Hematopoietic multipotent progenitor cell treated with erythropoietin and hydrocortisone succinate and interleukin-3 and kit ligand, for 17 days (in vitro differentiated cells): ENCODE measurements at places on chromosomes 1 and 21.
A peak's percentile ranks its signal among the peaks of the same experiment; 100 is the strongest.

- DNase-seq = no peak
Observed at GRCh38 chr21:29080454-29080941, 7.0 kb upstream of the CCT8 start.

DNA sequence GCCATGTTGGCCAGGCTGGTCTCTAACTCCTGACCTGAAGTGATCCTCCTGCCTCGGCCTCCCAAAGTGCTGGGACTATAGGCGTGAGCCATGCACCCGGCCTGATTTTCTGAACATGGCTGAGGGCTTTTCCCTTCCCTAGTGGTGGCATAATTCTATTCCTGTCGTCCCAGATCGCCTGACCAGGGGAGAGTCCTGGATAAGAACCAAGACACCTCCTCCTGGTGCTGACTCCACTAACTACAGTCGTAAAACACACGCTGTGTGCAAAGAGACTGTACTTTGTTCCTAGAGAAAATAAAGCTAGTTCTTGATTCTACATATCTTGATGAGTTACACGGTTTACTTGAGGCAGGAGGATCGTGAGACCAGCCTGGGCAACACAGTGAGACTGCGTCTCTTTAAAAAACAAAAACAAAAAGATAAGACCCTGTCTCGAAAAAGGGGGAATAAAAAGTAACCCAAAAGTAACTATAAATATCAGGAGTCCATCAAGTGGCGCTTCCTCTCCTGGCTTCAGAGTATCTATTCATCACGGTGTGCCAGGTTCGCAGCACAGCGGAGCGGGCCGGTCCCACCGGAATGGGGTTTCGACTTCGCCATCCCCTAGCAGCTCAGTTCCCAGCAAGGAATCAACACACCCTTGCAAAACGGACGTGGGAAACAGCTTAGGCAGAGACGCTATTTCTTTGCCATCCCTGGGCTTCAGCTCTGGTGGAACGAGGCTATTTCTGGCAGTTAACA is 973 bp downstream of the SDF4 start:
- DNase-seq = peak; percentile 15

DNA sequence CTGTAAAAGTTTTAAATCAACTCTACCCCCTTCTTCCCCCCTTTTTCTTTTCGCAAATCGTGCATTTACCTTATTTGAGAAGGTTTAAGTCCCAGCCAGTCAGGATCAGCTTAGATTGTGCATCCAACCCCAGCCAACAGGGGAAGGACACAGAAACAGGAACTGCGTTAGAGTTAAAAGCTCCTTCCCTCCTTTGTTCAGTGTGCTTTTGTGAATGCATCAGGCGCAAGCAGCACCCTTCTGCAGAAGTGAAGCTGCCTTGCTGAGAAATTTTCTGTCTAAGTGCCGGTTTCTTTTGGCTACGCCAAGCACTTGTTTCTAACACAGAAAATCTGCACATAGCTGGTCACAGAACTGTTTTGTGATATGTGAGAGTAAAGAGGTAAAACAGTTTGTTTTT is 56.2 kb upstream of the PRRC2C start:
- DNase-seq = no peak

- DNase-seq = no peak
Observed at GRCh38 chr1:22888320-22889075, 84.2 kb downstream of the LACTBL1 start.

DNA sequence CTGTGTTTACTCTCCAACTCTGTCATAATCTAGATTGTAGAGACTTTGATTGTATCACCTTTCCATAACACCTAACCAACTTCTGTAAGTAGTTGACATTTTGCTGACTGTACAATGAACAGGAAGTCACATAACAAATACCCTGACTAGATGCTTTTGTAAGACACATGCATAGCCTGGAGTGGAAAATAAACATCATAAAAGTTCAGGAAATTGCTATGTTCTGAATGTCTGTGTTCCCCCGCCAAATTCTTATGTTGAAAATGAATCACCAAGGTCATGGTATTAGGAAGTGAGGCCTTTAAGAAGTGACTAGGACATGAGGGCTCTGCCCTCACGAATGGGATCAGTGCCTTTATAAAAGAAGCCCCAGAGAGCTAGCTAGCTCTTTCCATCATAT is 40.4 kb upstream of the ZSWIM5 start:
- no peak for DNase-seq

- DNase-seq = no peak
Observed at GRCh38 chr1:232447125-232447524, 182.8 kb downstream of the SIPA1L2 start.

GRCh38 chr1:88036345-88037014 is 647.6 kb upstream of the PKN2 start:
- no peak for DNase-seq

DNA sequence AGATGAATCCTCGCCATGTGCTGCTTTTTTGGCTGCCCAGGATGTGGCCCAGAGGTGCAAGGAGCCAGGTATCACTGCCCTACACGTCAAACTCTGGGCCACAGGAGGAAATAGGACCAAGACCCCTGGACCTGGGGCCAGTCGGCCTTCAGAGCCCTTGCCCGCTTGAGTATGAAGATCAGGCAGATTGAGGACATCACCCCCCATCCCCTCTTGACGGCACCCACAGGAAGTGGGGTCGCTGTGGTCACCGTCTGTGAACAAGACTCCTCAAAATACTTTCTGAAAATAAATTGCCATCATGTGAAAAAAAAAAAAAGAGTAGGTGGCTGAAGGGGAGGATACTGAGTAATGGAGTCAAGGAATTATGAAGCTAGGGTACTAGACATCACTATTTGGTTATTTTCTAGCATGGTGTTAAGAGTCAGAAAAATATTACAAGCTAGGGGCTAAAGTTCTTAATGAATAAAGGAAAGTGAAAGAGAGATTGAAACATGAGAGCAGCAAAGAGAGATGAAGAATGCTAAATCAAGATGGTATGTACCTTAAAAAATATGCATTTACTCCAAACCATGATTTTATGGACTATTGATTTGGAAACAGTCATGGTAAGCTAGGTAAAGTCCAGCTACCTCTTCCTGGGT is 84.9 kb downstream of the CLEC20A start:
- DNase-seq = no peak

GRCh38 chr21:15496911-15497310 is 232.9 kb upstream of the USP25 start:
- DNase-seq = no peak

DNA sequence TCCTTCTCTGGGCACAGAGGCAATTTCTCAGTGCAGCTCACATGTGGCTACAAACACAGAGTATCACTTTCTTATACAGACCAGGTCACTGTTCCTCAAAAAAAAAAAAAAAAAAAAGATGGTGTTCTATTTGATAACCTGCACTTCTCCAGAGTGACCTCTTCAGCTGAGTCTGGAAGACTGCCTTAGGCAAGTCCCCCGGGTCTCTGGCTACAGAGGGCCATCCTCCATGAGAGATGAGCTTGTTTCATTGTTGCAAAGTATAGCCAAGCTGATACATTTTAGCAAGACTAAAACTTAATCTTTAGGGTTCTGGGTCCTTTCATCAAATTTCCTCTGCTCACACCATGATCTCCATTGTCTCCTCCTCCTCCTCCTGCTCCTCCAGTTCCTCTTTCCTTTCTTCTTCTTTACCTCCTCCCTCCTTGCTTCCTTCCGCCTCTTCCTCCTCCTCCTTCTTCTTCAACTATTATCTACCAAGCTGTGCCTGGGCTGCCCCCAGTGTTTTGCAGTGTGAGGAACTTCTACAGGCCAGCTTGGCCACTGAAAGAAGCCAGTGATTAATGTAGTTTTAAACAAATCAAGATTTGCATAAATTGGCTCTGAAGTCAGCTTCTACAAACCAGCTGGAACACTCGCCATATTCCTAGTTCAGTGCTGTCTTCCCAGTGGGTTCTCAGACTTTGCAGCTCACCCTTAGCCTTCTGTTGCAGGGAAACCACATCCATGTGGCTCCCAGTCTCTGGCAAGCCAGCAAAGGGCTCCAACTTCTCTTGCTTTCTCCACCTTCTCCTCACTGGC is 139.4 kb downstream of the RUNX1 start:
- no peak for DNase-seq

- DNase-seq = no peak
Observed at GRCh38 chr1:183957216-183957830, 80.2 kb downstream of the COLGALT2 start.

DNA sequence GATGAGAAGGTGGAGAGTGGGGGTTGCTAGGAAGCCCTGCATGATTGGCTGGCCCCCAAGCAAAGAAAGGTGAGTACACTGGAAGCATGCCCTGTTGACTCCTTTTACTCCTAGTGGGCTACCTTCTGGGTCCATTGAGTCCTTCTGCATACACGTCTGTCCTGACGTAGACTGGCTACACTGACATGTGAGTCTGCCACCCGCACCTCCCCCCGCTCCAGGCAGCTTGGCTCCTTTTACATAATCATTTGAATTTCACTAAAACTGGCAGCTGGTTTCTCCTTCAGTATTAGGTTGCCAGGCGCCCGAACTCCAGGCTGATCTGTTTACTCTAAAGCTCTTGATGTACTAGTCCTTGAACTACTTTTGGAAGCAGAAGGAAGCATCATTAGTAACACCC is 8.7 kb downstream of the MRPS21 start:
- no peak for DNase-seq

GRCh38 chr1:199857108-199857507 is 170.4 kb upstream of the NR5A2 start:
- no peak for DNase-seq

DNA sequence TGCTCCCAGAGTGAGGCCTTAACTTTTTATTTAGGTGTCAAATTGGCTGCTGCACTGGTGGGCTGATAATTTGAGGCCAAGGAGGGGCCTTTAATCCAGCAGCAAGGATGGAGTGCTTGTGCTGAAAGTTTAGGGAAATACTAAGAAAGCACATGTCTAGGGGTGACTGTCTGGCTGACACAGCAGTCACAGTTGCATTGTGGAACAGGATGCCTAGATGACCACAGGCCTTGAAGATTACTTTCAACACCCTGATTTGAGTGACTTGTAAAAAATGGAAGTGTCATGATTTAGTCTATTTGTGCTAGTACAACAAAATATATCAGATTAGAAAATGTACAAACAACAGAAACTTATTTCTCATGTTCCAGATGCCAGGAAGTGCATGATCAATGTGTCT is 57.7 kb downstream of the ZNF697 start:
- DNase-seq = no peak

DNA sequence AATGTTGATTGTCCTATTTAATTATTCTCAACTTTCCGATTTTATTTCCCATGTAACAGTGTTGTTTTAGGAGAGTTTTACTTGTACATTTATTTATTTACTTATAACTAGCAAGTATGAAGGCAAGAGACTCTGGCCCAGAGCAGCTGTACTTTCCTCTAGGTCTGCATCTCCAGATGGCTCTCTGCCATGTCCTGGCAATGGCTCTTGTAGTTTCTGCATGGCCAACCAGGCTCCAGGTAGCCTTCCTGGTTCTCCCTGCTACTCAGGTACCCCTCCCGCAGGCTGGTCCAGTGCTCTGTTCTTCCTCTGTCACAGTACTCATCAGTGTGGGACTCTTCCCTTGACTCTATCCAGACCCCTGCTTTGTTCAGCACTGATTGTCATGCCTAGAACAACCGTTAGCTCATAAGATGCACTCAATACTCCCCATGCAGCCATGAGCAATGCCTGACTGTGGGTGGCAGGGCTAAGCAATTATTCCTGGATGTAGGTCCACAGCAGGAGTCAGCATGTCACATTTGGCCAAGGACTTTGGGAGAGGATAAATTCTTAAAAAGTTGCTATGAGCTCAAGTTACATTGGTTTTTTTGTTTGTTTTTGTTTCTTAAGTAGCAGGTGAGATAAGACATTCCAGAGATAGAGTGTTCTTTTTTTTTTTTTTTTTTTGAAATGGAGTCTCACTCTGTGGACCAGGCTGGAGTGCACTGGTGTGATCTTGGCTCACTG is 10.9 kb upstream of the IL20 start:
- no peak for DNase-seq

- no peak for DNase-seq
Observed at GRCh38 chr1:8073112-8073855, 47.2 kb upstream of the ERRFI1 start.

GRCh38 chr21:26965907-26966581 is 844 bp downstream of the ADAMTS5 start:
- no peak for DNase-seq

DNA sequence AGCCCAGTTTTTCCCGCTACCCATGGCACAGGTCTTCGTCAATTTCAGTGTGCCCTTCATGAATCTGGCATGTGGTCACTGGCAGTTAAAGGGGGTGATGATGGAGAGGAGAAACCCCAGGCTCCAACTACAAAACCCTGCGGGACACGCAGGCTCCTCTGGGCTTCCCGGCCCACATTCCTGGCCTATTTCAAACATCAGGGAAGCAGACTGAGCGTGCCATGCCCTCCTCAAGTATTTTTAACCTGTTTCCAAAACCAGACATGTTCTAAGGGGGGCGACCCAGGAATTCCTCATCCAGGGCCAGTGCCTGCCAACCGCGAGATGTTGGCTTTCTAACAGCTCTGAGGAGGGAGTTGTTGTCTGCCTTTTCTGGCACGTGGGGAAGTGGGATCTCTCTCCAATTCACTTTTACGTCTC is 85.1 kb downstream of the CAPZB start:
- no peak for DNase-seq

DNA sequence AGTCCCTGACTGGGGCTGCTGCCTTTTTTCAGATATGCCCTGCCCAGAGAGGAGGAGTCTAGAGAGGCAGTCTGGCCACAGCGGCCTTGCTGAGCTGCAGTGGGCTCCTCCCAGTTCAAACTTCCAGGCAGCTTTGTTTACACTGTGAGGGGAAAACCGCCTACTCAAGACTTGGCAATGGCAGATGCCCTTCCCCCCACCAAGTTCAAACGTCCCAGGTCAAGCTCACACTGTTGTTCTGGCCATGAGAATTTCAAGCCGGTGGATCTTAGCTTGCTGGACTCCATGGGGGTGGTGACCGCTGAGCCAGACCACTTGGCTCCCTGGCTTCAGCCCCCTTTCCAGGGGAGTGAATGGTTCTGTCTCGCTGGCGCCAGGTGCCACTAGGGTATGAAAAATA is 18.3 kb upstream of the C1orf53 start:
- no peak for DNase-seq

GRCh38 chr1:203930342-203930741 is 68.9 kb downstream of the SNRPE start:
- no peak for DNase-seq

DNA sequence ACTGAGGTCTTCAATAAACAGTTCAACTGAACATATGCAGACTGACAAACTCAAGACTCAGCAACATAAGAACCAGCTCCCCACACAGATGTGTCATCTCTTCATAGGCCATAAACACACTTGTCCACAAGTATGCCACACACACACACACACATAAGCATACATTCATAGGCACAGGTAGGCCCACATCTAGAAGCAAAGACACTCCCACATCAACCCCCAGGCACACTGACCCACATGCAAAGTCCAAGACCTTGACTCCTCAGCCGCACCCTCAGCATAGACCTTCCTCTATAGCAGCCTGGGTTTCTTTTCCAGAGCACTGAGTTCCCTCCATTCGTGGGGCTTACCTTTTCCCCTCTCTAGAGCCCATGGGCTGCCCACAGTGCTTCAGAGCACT is 1.4 kb downstream of the LAD1 start:
- no peak for DNase-seq

GRCh38 chr1:150162862-150163706 is 13.4 kb downstream of the PLEKHO1 start:
- DNase-seq = no peak
